Cerebellum (tissue), 4 donors: ENCODE measurements at places on chromosomes 1 and 21.

GRCh38 chr1:181179987-181180365 lies 91.5 kb downstream of the IER5 start:
- peak; percentile 38 for DNase-seq

DNA sequence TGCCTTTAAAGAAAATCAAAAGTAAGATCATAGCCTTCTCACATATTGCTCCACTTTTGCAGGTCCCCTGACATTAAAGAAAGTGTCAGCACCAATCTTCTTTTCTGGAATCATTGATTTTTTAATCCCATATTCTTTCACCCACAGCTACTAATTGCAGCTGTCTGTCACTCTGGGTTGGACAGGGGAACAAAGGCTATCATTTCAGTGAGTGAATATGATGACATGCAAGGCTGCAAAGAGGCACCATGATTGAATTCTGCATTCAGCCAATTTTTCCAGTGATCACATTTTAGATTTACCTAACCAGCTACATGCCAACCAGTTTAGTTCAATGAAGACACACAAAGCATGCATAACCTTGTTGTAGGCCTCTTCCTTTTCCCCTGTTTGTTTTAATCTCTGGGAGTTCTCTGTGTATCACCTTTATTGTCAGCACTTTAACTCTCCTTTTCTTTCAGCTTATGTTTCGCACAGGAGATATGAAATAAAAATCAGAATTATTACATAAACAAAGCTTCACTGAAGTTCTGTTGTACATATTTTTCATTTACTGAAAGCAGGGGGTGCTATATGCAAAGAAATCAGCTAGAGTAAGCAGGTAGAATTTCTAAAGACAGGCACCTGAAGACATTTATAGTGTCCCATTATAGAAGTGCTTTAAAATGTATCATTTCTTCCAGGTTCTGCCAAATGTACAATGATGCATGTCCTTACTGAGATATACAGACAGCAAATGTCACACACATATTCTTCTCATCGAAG lies 584.8 kb downstream of the PLA2G4A start:
- DNase-seq: no peak

- no peak for DNase-seq
Observed at GRCh38 chr1:21855257-21856096, 43.4 kb downstream of the LDLRAD2 start.

DNA sequence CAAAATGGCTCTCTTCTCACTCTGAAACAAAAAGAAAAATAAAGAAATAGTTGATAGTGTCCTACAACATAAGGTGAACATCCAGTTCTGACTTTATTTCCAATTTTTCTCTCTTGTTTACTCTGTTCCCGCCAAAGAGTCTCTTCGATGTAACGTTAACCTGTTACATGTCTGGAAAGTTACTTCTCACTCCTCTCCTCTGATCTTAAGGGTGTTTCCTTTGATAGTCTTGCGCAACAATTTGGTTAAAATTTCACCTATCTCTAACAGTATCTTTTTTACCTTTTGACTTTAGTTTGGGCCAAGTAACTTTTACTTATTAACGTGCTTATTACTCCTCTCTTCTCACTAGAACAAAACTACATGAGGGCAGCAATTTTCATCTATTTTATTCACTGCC lies 1450.2 kb downstream of the BRINP3 start:
- DNase-seq: no peak

- DNase-seq: no peak
Observed at GRCh38 chr1:239387304-239388158, 1.2 kb downstream of the CHRM3 start.

GRCh38 chr1:58869638-58870297 lies 85.9 kb upstream of the JUN start:
- DNase-seq: no peak

GRCh38 chr1:35499652-35500176 lies 57.5 kb downstream of the KIAA0319L start:
- peak; percentile 73 for DNase-seq

- no peak for DNase-seq
Observed at GRCh38 chr21:25515484-25516405, 91.5 kb downstream of the MRPL39 start.

- DNase-seq: no peak
Observed at GRCh38 chr1:198978523-198978922, 339.7 kb downstream of the PTPRC start.

DNA sequence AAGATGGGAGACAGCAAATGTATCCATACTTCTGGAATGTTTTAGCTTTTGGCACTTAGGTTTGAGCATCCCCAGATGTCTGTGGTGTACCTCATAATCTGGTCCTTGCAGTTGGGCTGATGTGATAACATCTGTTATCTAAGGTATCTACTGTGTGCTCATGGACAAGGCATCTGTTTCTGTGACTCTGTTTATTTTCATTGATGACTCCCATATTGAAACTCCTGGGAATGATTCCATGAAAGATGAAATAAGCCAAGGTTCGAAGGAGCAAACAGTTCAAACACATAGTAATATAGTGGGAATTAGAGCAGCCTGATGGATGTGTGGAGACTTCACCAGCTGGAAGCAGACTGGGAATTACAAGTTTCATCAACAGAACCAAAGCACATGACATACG lies 20.7 kb upstream of the TRIM45 start:
- DNase-seq: no peak

DNA sequence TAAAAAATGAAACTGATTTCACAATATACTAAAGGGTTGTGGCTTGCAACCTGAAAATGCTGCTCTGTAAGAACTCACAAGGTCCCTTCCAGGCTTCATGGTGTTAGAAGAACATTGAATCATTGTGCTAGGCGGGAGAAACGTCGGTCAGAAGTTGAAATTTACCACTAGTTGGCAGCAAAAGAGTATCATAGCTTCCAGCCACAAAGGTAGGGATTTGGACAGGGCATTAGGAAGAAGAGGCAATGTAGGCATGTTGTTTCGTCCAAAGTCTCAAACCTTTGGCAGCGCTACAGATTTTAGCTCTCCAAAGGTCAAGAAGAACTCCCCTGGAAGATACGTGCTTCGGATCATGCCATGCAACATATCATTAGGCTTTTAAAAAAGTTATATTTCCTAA lies 62.5 kb upstream of the ZP4 start:
- no peak for DNase-seq

- DNase-seq: no peak
Observed at GRCh38 chr21:39763272-39763970, 18.4 kb downstream of the IGSF5 start.

- no peak for DNase-seq
Observed at GRCh38 chr1:91877574-91878208, 8.3 kb downstream of the TGFBR3 start.

DNA sequence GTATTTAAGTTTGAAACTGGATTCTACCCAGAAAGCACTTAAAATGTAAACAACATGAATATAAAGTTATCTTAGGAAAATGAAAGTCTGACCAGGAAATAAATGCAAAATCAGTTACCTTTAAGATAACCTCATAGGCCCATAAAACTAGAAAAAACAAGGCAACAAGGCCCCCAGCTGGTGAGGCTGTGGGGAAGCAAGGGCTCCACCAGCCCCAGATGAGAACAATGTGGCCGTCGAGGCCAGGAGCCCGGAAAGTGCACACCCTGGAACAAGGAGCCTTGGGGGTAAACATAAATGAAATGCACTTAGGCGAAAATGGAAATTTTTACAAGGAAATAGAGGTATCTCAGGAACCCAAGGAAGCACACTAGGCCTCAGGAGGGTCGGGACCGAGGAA lies 37.9 kb upstream of the BMP8B start:
- DNase-seq: no peak

- DNase-seq: no peak
Observed at GRCh38 chr1:229430761-229431283, 3.1 kb downstream of the ACTA1 start.

GRCh38 chr1:89008511-89008910 lies 14.2 kb downstream of the GBP3 start:
- DNase-seq: no peak

GRCh38 chr1:94191216-94191615 lies 46.2 kb downstream of the ARHGAP29 start:
- DNase-seq: no peak

DNA sequence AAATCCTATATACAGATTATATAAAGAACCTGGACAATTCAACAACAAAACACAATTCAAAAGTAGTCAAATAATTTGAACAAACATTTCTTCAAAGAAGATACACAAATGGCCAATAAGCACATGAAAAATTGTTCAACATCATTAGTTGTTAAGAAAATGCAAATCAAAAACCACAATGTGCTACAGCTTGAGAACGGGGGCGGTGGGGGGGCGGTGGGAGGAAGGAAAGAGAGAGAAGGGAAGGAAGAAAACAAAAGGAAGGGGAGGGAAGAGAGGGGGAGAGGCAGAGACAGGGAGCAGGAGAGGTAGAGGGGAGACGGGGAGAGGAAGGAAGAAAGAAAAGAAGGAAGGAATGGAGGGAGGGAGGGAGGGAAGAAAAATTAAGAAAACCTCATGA lies 44.1 kb downstream of the ASH1L start:
- no peak for DNase-seq
